ENCODE measurements at places on chromosomes 5 and 9.

DNA sequence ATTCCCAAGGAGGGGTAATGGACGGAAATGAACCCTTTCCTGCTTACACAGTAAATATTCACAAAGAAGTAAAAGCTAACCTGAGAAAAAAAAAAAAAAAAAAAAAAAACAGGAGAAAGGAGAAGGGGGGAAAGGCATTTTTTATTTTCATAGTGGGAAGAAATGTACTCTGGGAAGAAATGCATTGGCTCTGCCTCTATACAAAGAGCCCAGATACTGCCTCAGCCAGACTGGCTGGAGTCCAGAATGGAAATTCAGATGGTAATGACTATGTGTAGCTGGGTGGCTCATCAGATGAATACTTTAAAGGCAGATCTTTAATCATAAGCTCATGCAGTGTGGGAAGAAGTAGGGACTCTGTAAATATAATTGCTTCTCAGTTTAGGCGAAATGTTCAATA, 124.9 kb upstream of the ZNF608 start:
- no peak for DNase-seq

- DNase-seq, result no peak
Measured at GRCh38 chr5:148683651-148684050, 29.3 kb upstream of the HTR4 start.

DNA sequence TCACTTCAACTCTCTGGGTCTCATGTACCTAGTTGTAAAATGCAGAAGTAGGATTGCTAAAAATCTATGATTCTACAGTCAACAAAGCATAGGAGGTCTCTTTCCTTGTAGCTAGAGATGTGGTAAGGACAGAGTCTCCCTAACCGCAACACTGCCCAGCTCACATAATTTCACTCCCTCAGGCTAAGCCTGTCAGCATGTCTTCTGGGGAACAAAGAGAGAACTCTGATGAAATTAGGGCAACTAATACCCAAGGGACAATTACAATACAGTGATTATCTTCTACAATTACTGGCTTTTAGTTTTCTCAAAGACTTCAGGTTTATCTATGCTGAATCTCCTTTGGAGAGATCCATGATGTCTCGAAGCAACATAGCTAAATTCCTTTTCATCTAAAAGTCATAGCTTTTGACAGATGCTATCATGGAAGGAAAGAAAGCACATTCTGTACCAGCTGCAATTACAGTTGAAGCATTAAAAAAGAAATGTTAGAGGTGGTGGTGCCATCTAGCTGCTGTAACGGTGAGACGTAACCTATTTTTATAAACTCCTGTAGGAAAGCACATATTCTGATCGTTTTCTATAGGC, 141.1 kb upstream of the TARS1 start:
- DNase-seq, result no peak

GRCh38 chr5:91434348-91434747, 51.2 kb upstream of the ARRDC3 start:
- no peak for DNase-seq

DNA sequence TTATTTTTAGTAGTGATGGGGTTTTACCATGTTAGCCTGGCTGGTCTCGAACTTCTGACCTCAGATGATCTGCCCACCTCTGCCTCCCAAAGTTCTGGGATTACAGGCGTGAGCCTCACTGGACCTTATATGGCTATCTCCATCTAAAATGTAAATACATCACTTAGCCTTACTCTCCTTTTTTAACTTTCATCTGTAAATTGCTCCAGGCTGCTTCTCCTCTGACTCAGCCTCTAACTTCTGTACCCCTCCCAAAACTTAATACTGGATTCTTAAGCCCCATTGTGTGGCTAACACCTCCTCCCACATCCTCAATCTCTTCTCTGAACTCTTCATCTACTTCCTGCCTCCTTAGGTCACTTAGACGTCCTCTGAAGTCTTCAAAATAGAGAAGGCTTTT, 4.0 kb downstream of the SNX30 start:
- no peak for DNase-seq

- DNase-seq, result no peak
Measured at GRCh38 chr5:16644301-16644889, 27.6 kb upstream of the RETREG1 start.

DNA sequence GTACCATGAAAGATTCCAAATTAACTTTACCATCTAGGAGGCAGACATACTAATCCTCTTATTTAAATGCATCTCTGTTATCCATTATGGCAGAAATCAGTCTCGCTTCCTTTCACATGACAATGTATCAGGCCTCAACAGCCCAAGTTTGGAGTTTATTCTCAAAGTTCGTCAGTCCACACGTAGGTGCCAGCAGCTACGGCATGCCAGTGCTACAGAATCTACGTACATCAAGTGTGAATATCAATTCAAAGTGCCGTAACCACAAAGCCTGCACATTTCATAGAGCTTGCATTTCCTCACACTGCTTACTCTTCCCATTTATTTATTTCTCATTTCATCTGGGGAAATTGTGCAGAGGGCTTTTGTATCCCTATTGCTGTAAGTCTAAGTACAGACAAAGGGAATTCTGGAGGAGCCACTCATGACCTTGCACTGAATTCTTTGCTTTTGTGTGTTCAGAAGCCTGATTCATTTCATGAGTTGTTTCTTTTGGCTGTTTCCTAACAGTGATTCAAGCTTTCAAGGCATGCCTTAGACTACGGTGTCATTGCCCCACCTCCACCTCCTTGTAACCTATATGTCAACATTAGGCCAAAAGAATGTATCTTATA, 10.0 kb downstream of the ENC1 start:
- DNase-seq, result no peak
